ENCODE measurements at places on chromosomes 4 and X.

- DNase-seq = no peak
Observed at GRCh38 chrX:116657071-116657470, 194.3 kb upstream of the CT83 start.

GRCh38 chr4:95701500-95702170, 138.3 kb upstream of the PDHA2 start:
- DNase-seq = peak; percentile 56

GRCh38 chr4:138449938-138450337, 207.8 kb upstream of the SLC7A11 start:
- DNase-seq = no peak

DNA sequence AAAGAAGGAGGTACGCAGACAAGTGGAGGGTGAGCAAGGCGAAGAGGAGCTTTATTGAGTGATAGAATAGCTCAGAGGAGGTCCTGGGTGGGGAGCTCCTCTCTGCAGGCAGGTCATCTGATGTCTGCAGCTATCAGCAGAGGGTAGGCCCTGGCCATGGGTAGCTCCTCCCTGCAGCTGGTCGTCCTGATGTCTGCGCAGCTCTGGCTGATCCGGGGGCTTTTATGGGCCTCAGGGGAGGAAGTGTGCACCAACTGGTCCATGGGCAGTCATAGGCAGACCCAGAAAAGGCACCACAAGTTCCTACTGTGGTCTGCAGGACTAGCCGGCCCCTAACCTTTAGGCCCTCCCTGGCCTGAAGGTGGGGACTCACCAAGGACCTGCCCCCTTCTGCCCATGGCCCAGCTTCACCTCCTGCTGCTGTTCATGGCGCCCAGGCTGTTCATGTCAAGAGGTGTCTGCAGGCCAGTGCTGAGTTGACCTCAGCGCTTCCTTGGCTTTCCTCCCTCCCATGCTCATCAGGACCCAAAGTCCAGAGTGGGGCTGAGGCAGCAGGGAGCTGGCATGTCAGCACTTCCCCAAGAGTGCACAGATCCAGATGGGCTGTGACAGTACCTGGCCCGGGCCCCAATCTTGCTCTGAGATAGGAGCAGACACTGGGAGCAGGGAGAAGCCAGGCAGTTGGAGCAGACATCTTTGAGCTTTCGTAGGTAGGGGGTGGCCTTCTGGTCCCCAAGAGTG, 46.1 kb downstream of the ARAP2 start:
- no peak for DNase-seq

DNA sequence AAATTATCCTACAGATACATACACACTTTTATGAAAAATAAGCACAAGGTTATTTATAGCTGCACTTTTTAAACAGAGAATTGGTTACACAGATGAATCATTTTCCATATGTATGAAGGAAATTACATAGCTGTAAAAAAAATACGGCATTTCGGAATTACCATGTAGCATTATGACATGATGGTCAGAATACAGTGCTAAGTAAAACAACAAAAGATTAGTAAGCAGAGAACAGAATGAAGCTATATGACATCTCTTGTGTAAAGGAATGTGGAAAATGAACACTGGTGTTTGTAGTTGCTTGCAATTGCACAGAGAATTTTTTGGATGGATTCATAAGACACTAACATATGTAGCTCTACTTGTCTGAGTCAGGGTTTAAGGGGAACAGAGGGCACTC, 1222.0 kb upstream of the PRKX start:
- no peak for DNase-seq

- no peak for DNase-seq
Observed at GRCh38 chr4:132238697-132239096, 910.4 kb upstream of the PCDH10 start.

DNA sequence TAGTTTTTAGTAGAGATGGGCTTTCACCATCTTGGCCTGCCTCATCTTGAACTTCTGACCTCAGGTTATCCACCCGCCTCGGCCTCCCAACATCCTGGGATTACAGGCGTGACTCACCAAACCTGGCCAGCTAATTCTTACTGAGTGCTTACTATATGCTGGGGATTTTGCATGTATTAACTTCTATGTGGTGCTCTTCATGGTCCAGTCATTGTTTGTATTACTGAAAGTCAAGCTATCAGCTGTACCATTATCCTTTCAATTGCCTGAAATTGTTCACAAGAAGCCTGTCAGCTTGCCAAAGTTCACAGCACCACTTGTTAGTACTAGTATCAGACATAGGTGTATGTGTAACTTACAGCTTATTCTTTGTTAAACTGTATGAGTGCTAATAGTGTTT, 1272.1 kb downstream of the ARAP2 start:
- peak; percentile 76 for DNase-seq

DNA sequence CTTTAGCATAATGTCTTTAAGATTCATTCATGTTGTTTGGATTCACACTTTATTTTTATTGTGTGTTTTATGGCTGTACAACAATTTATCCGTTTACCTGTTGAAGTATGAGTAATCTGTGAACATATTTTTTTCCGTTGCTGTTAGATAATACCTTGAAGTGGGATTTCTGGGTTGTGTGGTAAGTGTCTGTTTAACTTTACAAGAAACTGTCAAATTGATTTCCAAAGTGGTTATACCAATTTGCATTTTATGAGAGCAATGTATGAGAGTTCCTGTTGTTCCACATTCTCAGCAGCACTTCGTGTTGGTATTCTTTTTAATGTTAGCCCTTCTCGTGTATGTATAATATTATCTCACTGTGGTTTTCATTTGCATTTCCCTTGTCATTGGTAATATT, 53.6 kb downstream of the USP53 start:
- no peak for DNase-seq

GRCh38 chr4:56863441-56864139, 42.1 kb upstream of the SPINK2 start:
- peak; percentile 50 for DNase-seq

DNA sequence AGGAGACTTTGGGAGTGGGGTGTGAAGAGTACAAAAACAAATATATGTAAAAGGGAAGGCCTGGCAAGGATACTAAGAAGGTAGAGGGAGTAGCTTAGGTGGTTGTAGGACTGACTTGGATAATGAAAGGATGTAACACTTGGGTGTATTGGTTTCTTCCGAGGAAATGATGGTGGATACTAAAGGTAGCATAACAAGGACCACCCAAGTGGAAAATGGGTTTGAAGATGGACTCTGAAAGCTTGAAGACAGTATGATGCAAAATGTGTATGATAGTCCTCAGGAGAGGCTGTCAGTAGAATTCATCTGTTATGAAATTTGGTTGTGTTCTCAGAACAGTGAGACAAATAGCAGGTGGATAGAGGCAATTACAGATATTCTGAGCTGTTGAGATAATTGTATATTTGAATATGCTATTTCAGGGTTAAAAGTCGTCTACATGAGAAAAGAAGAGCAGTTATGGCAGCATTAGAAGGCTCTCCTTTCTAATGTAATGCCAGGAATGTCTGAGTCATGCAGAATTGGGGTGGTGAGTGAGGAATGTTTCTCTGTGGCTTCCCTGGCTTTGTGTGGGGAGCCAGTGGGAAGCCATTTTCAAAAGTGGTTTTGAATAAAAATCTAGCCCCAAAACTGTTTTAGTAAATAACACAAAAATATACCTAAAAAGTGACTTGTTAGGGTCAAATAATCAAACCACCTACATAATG, 75.6 kb downstream of the FHIP1A start:
- peak; percentile 80 for DNase-seq

- DNase-seq = no peak
Observed at GRCh38 chr4:19806865-19807264, 444.8 kb upstream of the SLIT2 start.

DNA sequence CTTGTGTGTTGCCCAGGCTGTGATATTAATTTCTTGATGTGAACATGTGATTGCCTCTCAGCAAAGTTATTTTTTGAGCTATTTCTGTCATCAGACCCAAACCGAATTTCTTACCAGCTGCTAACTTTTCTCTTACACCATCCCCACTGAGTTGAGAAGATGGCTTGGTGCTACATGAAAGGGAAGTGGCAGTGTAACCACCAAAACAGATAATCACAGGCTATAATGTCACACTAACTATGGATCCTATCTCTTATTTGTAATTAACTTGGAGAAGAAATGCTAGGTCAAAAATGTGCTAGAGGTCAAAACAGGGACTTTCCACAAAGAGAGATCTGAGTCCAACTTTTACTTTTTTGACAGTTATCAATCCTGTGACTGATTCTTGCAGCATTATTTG, 43.8 kb downstream of the ELOVL6 start:
- no peak for DNase-seq

- no peak for DNase-seq
Observed at GRCh38 chr4:109156356-109156755, 146.1 kb downstream of the COL25A1 start.

DNA sequence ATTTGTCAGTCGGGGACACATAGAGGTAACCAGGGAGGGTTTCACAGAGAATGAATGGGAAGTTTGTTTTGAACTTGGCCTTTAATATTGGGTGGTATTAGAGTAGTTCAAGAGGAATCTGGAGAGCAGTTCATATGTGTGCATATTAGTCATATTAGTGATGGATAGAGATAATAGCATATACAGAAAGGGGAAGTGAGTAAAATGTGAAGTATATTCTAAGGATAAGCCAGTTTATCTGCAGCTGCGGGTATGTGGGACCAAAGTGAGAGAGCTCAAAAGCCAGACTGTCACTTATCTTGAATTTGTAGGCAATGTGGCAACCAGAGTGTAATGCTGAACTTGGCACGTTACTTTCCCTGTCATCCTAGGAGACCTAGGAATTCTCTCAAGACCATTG, 169.9 kb downstream of the AFF2 start:
- no peak for DNase-seq

DNA sequence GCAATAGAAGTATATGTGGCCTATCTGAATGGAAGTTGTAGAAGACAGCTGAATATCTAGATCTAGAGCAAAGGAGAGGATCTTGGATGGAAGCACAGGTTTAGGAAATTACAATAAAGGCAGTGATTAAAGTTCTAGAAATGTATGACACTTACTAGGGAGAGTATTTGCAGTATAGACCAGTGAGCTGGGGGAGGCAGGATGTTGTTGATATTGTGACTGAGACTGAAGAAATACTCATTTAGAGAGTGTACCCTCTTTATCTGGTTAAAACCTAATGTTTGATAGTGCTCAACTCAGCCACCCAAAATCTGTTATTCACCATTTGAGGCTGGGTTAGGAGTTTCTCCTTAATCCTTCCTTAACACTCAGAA, 439.5 kb downstream of the GRXCR1 start:
- DNase-seq = peak; percentile 29

DNA sequence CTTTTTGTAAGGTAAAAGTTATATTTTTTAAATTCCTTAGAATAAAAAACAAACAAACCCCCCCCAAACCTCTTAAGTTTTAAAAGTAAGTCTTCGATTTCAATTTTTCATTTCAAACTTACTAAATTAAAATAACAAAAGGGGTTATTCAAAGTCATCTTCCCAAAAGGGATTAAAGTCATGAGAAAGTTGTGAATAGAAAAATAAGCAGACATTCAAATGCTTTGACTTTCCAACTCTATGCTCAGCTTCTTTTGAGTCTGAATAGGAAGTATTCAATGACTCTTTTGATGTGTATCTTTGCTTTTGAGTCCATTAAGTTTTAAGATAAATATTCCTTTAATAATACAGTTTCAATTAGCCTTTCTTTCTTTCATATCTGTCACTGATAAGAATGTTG, 138.3 kb downstream of the GRIA2 start:
- no peak for DNase-seq

DNA sequence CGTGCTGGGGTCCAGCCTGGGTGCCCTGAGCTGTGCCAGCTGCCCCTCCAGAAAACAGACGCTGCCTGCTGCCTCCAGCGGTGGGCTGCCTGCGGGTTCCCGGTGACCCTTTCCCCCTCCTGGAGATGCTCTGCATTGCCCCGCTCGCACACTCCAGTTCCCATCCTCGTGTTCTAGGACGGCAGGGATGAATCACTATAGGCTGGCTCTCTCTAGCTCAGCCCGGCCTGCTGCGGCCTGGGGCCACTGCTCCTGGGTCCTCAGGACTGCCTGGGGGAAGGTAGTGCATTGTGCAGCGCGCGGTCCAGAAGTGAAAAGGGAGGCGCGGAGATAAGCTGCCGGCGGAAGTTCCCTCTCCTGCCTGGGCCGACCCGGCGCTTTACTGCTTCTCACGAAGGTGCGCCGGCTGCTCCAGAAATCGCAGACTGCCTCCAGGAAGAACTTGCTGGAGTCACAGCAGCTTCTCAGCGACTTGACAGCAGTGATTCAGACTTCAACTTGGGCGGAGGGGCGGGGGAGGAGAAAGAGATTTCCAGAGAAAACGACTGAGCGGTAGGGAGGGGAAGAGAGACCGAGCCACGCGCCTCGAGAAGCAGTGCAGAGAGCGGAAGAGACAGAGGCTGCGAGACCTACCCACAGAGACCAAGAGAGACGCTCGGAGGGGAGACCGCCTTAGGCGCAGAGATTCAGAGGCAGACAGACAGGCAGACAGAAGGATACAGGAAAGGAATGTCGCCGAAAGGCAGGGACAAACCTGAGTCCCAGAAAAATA, 6.7 kb upstream of the MSX1 start:
- peak; percentile 65 for DNase-seq

GRCh38 chr4:98606894-98607293, 51.5 kb downstream of the TSPAN5 start:
- DNase-seq = no peak

DNA sequence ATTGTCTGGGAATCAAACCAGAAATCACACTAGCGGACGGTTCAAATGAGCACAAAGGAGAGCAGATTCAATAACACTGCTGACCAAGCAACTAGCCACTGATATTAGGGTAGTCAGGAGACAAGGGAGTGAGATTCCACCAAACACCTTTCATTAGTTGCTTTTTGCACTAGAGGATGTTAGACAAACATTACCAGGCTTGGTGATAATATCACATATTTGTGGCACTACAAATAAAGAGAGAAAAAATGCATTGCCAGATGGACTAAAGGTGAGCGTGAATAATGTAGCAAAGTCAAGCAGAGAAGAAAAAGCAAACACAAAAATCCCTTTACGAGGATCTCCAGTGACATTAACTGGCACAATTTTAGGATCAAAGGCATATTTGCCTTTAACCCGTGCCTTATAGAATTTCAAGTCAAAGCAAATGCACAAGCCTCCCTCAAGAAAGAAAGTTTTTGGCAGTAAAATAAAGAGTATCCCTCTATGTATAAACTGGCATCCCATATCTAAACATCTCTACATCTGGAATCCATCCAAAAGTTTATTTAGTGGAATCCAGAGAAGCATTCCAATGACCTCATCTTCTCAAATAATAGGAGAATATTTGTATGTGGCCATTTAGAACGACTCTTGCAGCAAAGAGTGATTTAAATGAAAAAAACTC, 290.9 kb downstream of the KCTD8 start:
- peak; percentile 41 for DNase-seq

GRCh38 chr4:89312066-89312465, 4.5 kb upstream of the GPRIN3 start:
- DNase-seq = no peak

DNA sequence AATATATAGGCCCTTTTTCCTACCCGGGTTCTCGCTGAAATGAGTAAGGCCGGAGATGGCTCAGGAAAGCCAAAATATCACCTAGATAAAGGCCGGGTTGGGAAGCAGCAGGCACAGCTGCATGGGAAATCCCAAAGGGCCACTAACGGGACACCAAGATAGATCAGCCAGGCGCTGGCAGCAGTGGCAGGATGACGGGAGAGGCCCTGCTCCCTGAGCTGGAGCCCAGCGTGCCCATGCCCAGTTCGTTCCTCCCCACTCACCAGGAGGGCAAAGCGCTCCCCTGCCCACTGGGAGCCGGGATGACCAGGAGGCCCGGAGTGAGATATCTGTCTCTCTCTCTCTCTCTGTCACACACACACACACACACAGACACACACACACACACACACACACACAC, 109.8 kb downstream of the DCTD start:
- no peak for DNase-seq

Measured in epithelial cell of esophagus (primary cell).